ENCODE measurements at places on chromosomes 1 and 21.

- DNase-seq, result no peak
Measured at GRCh38 chr1:15220825-15221431, 26.1 kb upstream of the FHAD1 start.

GRCh38 chr1:66048011-66048410 lies 255.3 kb downstream of the PDE4B start:
- no peak for DNase-seq

- no peak for DNase-seq
Measured at GRCh38 chr1:117572546-117572945, 33.3 kb upstream of the TENT5C start.

DNA sequence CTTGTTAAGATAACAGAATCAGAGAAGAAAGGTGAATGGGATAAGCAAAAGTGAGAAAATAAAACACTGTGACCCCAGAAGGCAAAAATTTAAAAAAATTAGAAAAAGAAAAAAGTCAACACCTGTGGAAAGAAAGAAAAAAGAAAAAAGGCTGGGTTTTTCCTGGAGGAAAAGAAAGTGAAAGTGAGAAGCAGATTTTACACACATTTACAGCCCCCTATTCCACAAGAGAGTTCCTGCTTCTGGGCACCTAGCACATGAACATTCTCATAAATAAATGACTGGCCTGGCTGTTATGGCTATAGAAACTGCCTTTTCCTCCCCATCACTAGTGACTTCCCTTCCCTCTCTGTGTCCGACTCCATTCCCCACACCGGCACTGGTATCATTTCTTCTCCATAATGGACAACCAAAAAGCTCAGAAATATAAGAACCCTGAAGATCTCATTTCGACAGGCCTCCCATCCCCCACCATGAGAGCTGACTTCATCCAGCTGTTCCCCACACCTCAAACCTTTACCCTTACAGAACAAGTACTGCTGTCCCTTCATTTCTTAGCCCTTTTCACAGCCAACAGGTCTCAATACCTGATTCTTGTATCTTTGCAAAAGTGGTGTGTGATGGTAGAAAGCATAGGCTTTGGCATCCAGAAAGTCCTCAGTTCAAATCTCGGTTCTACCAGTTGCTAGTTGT lies 12.6 kb downstream of the MTF1 start:
- DNase-seq, result no peak

- DNase-seq, result no peak
Measured at GRCh38 chr1:82836973-82837680, 1036.4 kb downstream of the ADGRL2 start.

GRCh38 chr1:67652800-67653199 lies 32.2 kb upstream of the GADD45A start:
- no peak for DNase-seq

DNA sequence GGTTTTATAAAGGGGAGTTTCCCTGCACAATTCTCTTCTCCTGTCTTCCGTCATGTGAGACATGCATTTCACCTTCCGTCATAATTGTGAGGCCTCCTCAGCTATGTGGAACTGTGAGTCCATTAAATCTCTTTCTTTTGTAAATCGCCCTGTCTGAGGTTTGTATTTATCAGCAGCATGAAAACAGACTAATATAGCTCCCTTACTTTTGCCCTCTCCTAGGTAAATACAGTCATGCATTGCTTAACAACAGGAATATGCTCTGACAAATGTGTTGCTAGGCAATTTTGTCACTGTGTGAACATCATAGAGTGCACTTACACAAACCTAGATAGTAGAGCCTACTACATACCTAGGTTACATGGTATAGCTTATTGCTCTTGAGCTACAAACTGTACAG lies 616.8 kb downstream of the RWDD3 start:
- DNase-seq, result no peak
